Stimulated activated naive B cell treated with anti-CD40 and anti-IgM and Interleukin-4, amounts not matched to agents 10 μg/mL and 1 μg/mL and 100 μg/mL, for 72 hours (primary cell): ENCODE measurements at places on chromosomes 2 and 18.

DNA sequence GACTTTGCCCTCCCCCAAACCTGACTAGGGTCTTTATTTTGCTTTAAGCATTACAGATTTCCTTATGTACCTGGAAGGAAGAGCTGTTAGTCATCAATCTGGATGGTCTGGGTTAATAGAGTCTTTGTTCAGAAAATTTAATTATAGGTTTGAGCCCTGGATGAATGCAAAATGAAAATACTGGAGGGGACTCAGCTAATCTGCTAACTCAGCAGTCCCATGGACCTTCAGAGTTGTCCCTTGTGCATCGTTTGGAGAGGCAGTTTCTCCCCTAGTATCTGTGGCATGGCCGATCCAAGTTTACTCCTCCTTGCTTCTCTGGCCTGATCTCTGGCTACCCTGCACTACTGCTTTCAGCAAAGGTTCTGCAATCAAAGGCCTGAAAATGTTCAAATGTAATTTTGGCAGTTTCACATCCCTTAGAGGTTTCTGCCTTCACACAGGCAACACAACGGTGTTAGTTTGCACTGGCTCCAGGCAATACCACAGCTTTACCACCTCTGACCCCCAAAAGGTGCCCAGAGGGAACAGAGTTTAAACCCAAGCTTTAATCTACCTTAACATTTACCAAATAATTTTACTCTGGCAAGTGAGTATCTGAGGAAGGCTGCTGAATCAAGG is 134.3 kb downstream of the THADA start:
- DNase-seq: peak; percentile 1

GRCh38 chr2:69099541-69099940 is 86.6 kb downstream of the ANTXR1 start:
- no peak for DNase-seq

GRCh38 chr2:152319822-152320570 is 15.0 kb upstream of the FMNL2 start:
- no peak for DNase-seq

GRCh38 chr18:79524181-79525078 is 128.7 kb downstream of the NFATC1 start:
- DNase-seq: peak; percentile 67

GRCh38 chr2:69848186-69848790 is 18.8 kb downstream of the GMCL1 start:
- DNase-seq: no peak

GRCh38 chr2:54602736-54603322 is 120.6 kb upstream of the EML6 start:
- no peak for DNase-seq

GRCh38 chr2:240363746-240364581 is 71.5 kb upstream of the GPC1 start:
- DNase-seq: no peak

GRCh38 chr2:220887271-220887870 is 684.7 kb downstream of the EPHA4 start:
- no peak for DNase-seq

GRCh38 chr2:19312949-19313348 is 45.5 kb downstream of the OSR1 start:
- DNase-seq: no peak

DNA sequence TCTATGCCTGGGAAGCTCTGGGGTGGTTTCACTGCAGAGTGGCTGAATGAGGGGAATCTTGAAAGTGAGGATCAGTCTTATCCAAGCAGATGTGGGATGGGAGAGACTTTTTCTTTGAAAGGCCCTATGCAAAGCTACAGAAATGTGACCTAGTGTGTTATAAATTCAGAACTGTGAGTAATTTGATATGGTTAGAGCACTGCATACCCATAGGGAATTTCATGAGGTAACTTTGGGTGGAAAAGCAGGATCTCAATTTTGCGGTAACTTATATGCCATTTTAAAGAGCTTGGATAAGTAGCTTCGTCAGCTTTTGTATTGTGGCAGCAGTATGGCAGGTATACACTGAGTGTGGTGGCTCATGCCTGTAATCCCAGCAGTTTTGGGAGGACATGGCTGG is 40.9 kb downstream of the GULP1 start:
- no peak for DNase-seq

GRCh38 chr2:172095146-172095904 is 7.4 kb downstream of the DLX2 start:
- DNase-seq: no peak

DNA sequence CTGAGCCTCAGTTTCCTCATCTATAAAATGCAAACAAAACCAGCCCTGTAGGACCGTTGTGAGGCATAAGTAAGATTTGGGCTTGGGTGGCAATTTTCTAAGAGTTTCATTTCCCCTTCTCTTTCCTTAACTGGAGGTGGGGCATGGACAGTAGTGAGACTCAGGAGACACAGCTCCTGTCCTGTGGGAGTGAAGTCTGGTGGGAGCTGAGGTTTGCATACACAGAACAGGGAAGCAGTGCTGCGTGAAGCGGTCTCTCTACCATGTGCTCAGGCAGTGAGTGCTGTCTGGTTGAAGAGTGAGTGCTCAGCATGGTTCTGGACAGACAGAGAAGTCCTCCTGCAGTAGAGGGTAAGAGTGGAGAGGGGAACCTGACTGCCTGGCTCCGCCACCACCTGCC is 62.3 kb upstream of the MCFD2 start:
- peak; percentile 52 for DNase-seq

DNA sequence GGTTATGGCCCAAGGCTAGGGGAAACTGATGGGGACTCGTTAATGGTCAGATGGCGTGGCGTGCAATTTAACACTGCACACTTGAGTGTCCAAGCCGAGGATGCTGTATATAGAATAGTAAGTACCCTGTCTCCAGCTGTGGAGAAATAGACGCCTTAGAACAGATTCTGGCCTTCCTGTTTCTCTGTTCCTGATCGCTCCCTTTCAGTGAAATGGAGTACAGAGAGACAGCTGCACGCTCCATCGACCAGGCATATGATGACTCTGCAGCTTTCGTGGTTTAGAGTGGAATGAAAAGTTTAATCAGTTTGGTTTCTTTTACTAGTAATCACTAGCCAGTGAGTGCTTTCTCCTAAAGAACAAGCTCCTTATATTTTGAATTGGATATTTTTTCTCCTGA is 213.4 kb downstream of the NEDD4L start:
- DNase-seq: no peak

DNA sequence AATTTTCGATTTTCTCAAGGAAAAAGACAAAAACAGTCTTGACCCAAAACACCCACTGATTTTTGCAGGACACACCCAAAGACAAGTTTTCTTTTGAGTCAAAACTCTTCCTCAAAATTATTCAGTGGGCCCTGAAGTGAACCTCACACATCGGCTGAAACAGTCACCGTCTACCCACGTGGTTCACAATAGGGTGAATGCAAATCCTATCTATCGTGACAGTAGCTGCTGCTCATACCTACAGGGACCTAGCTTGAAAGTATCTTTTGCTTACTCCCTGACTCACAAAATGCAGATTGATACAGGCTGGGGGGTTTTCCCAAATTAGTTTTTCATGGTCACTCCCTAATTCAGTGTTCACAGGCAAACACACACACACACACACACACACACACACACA is 10.7 kb upstream of the CD226 start:
- DNase-seq: peak; percentile 44

GRCh38 chr18:77566604-77567003 is 317.0 kb downstream of the GALR1 start:
- DNase-seq: no peak

GRCh38 chr2:233049194-233049761 is 10.9 kb upstream of the INPP5D start:
- DNase-seq: no peak

DNA sequence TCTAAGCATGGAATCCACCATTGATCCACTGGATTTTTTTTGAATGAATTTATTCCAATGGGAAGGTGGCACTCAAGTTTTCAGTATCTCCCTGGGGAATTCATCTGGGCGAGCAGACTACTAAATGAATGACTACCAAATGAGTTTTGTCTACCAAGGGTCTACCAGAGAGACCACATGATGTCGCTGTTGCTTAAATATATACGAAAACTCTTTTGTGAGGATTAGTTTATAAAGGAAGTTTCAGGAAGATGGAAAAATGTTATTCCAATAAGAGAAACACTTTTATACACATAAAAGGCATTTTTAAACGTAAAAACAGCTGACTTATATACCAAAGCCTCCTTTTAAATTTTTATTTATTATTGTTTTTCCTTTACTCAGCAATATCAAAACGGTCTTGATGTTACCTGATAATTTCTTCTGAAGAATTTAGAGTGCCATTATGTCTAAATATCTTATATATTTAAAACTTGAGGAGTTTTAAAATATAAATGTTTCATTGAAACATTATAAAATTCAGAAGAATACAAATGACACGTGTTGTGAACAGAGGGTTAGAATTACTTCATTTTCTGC is 139.7 kb downstream of the HRH4 start:
- DNase-seq: no peak

GRCh38 chr2:238285653-238286082 is 2.7 kb downstream of the PER2 start:
- no peak for DNase-seq

- no peak for DNase-seq
These were observed 230.5 kb downstream of the MBD2 start for GRCh38 chr18:53994016-53994415.

- no peak for DNase-seq
These were observed 30.2 kb upstream of the CABYR start for GRCh38 chr18:24108641-24109040.

DNA sequence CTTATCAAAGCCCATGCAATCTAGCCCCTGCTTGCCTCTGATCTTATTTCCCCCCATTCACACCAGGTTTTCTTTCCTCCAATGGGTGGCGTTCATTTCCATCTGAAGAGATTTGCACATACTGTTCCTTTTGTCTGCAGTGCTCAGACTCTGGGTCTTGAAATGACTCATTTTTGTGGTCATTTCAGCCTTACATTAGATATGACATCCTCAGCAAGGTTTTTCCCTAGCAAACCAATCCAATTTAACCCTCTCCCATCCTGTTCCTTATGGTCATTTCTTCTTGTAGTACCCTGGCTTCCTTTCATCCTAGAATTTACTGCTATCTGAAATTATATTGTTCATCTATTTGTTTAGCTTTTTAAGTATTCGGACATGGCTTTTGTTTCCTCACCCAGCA is 42.5 kb upstream of the SCN1A start:
- no peak for DNase-seq

- no peak for DNase-seq
These were observed 2.6 kb upstream of the IMP4 start for GRCh38 chr2:130339885-130340745.
